Naive thymus-derived CD8-positive, alpha-beta T cell (primary cell): ENCODE measurements at places on chromosomes 7 and 10.
A peak's percentile ranks its signal among the peaks of the same experiment; 100 is the strongest.

DNA sequence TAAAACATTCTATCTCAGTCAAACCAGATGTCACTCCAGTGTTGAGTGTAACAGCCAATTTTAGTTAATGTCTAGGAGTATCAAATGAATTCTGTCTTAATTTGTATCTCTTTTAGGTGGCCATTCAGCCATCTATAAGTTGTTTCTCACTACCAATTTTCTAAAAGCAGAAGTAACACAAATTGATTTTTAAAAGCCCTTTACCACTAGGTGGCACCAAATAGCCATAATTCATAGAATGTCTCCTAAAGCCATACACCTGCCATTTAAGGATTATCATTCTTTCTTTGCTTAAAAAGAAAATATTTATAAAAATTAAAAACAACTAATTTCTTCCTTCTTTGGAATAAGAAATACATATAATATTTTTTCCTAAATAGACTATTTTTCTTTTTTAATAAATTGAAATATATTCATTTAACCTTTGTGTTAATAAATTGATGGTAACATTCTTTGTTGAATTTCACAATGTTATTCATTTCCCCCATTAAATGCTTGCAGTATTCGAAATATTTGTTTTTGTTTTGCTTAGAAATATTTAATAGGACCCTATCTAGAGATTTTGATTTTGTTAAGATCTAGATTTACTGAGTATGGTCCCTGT lies 107.8 kb upstream of the PPP1R3A start:
- peak; percentile 6 for DNase-seq

DNA sequence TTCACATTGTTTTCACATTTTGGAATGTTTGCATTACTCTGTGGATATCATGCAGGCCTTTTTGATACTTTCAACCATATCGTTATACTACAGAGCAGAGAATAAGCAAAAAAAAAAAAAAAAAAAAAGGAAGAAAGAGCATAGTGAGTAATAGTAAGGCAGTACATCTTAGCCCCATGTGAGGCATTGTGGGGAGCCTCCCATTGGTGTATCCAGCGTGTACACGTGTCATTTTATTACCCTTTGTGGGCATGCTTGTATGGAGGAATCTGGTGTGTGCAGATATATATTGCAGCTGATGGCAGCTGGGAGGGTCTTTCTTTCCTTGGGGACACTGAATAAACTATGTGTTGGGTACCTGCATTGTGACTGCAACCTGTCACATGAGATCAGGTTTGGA lies 19.6 kb downstream of the R3HCC1L start:
- DNase-seq: no peak

DNA sequence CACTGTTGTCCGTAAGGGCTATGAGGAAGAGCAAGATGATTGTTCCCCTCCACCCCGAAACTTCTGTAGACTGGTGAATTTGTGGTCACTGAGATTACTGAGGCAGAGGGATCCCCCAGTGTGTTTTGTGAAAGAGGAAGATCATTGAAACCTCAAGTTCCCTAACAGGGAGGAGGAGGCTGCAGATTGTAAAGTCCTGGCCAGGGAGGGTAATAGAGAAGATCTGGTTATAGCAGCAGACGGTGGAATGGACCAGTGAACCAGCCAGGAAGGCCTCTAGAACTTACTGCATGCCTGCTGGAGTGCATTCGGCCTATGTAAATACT lies 31.1 kb downstream of the LMTK2 start:
- DNase-seq: no peak

GRCh38 chr10:120606051-120606764 lies 149.2 kb downstream of the PLPP4 start:
- DNase-seq: no peak
